Lung (tissue), 17 donors: ENCODE measurements at places on chromosomes 3 and 15. TPM values are rescaled to one million over a fixed set of nuclear protein-coding genes. Genes with fewer than 3 reads are reported as not detected.

UQCRC1 gene
- 188 TPM for total RNA-seq

ERICH6 gene
- total RNA-seq = 0.49 TPM

CORO2B gene
- total RNA-seq = 12.5 TPM

HHLA2 gene
- total RNA-seq = 4.8 TPM

DNA sequence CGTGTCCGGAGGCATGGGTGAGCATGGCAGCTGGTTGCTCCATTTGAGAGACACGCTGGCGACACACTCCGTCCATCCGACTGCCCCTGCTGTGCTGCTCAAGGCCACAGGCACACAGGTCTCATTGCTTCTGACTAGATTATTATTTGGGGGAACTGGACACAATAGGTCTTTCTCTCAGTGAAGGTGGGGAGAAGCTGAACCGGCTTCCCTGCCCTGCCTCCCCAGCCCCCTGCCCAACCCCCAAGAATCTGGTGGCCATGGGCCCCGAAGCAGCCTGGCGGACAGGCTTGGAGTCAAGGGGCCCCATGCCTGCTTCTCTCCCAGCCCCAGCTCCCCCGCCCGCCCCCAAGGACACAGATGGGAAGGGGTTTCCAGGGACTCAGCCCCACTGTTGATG is 49.5 kb downstream of the PGPEP1L start:
- no peak overlapping the region for H3K4me3 ChIP-seq
- DNase-seq = no peak
- H3K27ac ChIP-seq = no peak overlapping the region
- H3K27me3 ChIP-seq = no peaks in the 10 kb centered on the region

DNA sequence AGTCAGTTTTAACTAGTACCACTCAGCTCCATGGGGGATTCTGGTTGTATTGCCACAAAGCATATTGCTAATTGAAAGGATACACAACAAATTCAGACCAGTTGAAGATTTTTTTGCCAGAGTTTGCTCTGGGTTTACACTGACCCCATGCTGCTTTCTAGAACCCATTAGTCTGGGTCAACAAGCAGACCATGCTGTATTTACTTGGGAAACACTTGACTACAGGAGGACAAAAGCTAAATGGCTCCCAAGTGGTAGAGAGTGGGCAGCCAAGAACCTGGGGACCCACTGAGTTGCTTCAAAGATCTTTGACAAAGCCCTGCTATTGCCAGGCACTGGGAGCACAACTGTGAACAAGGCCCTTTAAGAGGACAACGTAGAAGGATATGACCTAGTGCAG is 86.8 kb upstream of the PSMD6 start:
- no peaks in the 10 kb centered on the region for H3K4me1 ChIP-seq
- H3K36me3 ChIP-seq = no peaks in the 10 kb centered on the region
- DNase-seq = no peak
- H3K4me3 ChIP-seq = no peak overlapping the region

DNA sequence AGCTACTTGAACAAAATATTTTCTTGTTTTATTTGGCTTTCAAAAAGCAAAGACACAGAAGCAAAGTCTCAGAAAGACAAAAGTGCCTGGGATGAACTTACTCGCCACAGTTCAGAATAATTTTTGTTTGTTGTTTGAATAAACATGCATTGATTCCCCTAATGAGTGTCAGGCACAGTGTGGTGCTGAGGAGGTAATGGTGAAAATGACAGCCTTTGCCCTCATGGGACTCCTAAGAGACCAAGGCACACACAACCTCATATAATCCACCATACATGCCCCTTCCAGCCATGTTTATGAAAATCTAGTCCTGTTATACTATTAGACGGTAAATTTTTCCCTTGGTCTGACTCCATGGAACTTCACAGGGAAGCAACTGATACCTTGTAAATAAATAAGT is 2.5 kb downstream of the GOLIM4 start:
- no peak for DNase-seq
- H3K4me1 ChIP-seq = peaks cover 33% of the 10 kb centered on the region
- H3K36me3 ChIP-seq = no peaks in the 10 kb centered on the region
- peak overlapping the region; percentile 72 for H3K27ac ChIP-seq

DNA sequence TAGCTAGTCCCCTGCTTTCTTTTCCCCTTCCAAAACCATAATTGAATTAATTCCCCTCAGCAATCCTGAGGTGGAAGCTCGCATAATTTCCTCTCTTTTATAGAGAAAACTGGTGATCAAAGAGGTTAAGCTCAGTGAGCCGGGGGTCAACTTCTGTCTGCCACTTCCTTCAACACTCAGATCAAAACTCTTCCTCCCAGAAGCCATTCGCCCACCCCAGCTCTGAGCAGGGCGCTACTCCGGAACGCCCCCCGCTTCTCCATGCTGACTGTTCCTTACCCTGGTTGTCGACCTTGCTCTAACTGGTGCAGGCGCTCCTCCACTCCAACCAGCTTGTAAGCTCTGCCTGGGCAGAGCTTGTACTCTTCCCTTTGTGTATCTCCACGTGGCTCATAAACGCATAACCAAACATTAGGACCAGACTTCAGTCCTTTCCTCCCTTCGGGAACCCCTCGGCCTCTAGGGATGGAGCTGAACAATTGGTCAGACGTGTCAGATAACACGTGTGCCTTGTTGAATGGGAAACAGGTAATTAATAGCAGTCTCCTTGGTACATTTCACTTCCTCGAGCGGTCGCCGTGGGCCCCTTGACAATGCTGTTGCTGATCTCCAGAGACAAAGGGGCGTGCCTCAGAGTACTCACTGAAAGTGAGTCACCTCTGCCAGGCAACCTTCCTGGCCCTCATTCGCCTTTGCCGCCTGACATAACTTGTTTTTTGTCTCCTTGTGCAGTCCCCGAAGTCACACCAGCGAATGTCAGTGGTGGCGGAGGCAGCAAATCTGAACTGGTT is 71.8 kb downstream of the IL5RA start:
- H3K4me3 ChIP-seq = no peak overlapping the region
- no peak overlapping the region for H3K27ac ChIP-seq
- no peaks in the 10 kb centered on the region for H3K4me1 ChIP-seq
- no peak for DNase-seq
- H3K36me3 ChIP-seq = no peaks in the 10 kb centered on the region
- no peaks in the 10 kb centered on the region for H3K27me3 ChIP-seq

DNA sequence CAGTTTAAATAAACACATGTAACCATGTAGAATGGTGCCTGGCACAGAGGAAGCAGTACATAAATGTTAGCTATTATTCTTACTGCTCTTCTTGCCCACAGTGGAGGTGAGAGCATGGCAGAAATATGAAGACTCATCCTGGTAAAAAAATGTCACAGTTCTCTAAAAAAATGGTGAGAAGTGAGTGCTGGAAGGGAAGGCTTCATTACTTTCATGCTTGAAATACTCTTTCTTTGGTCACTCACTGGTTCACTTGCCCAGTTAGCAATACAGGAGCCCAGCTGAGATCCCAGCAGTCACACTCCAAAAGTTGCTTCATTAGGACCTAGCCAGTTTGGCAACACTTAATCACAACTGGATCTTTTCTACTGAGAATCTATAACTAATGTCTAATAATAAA is 1017.2 kb downstream of the TUSC7 start:
- peak; percentile 44 for DNase-seq
- H3K4me1 ChIP-seq = no peaks in the 10 kb centered on the region
- H3K27me3 ChIP-seq = no peaks in the 10 kb centered on the region
- H3K27ac ChIP-seq = no peak overlapping the region
- no peaks in the 10 kb centered on the region for H3K36me3 ChIP-seq
- no peak overlapping the region for H3K4me3 ChIP-seq

GRCh38 chr15:88498996-88499395 is 31.5 kb downstream of the MRPS11 start:
- H3K4me3 ChIP-seq = no peak overlapping the region
- DNase-seq = no peak
- no peaks in the 10 kb centered on the region for H3K4me1 ChIP-seq

- no peak overlapping the region for H3K4me3 ChIP-seq
- H3K36me3 ChIP-seq = no peaks in the 10 kb centered on the region
- H3K27me3 ChIP-seq = no peaks in the 10 kb centered on the region
- no peak for DNase-seq
- no peak overlapping the region for H3K27ac ChIP-seq
Observed at GRCh38 chr15:67865331-67865730, 25.5 kb upstream of the RNU6-1 start.

GRCh38 chr15:51092480-51093040 is 2.1 kb downstream of the TNFAIP8L3 start:
- H3K4me3 ChIP-seq = no peak overlapping the region
- DNase-seq = no peak
- H3K27ac ChIP-seq = no peak overlapping the region
- H3K36me3 ChIP-seq = no peaks in the 10 kb centered on the region

DNA sequence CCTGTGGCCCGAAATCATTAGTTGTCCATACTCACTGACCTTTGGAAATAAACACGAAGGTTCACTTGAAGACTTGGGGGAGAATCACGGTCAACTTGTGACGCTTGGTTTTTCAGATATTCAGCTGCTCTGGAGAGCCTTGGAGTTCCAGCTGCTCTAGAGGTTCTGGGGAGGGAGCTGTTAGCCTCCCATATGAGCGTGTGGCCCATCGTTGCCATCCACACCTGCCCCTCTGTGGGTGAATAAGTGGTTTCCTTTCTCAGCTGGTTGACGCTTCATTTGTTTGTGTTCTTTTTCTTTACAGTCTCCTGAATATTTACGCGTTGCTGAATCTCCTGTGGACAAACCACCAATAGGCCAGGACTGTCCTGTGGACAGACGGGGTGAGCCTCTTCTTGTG is 35.6 kb downstream of the APBA2 start:
- H3K36me3 ChIP-seq = no peaks in the 10 kb centered on the region
- no peak for DNase-seq
- H3K4me1 ChIP-seq = no peaks in the 10 kb centered on the region
- H3K27ac ChIP-seq = no peak overlapping the region
- H3K4me3 ChIP-seq = no peak overlapping the region

DNA sequence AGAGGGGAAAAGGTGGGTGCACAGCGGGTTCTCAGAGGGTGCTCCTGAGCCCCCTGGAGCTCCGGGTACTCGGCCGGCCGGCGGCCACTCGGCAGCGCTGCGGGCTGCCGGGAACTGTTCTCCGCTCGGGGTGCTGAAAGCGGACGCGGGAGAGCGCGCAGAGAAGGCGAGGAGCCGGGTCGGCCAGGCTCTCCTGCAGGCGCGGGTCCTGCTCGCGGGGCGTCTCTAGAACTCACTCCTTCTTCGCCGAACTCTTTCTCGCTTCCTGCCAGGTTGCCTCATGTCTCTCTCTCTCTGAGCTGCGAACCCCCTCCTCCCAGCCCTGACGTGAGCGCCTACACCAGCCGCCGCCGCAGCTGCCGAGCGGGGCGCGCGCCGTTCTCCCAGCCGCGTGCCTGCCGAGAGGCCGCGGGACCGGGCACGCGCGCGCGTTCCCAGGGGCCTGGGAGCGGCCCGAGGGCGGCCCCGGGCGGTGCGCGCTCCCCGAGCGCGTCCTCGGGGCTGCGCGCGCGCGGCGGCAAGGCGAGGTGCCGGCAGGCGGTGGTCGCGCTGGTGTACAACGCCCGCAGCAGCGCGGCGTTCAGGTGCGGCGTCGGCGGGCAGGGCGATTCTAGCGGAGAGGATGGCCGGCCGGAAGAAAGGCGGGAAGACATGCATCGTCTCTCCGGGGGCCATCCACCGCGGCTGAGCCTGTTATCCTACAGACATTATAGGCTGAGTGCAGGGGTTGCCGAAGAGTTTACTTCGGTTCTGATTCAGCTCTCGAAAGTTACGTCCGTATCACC is at the start of gene PEX5L:
Gene PEX5L (minus strand): TSS at position 267 of the 785 bp plus-strand sequence. CDS start 338 bp downstream, outside the sequence.
- no peaks in the 10 kb centered on the region for H3K36me3 ChIP-seq
- H3K27ac ChIP-seq = no peak within 1 kb of the TSS
- DNase-seq = peak; percentile 75
- H3K4me3 ChIP-seq = no peak within 1 kb of the TSS
- peaks cover 33% of the 10 kb centered on the region for H3K27me3 ChIP-seq
- H3K4me1 ChIP-seq = no peaks in the 10 kb centered on the region

DNA sequence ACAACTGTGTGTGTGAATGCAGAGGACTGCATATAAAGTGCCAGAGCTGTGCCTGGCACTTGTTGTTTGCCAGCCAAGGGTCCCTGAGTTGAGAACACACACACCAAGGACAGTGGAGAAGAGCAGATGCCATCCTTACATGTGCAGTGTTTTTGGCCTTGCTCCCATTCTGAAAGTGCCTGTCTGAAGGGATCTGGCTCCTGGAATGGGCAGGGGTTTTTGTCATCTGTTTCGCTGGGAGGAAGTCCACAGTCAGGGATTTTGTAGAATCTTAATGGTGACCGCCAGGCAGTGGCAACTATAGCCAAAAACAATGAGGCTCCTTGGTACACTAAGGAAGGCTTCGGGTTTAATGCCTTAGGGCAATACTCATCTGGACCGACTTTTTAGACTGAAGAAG is 63.7 kb downstream of the DUT start:
- no peaks in the 10 kb centered on the region for H3K27me3 ChIP-seq
- no peak overlapping the region for H3K27ac ChIP-seq
- H3K36me3 ChIP-seq = no peaks in the 10 kb centered on the region

GRCh38 chr3:190432216-190432615 is 17.5 kb downstream of the TMEM207 start:
- H3K27ac ChIP-seq = no peak overlapping the region
- no peaks in the 10 kb centered on the region for H3K27me3 ChIP-seq
- H3K36me3 ChIP-seq = no peaks in the 10 kb centered on the region
- H3K4me1 ChIP-seq = no peaks in the 10 kb centered on the region

- DNase-seq = no peak
- H3K4me3 ChIP-seq = no peak overlapping the region
- no peak overlapping the region for H3K27ac ChIP-seq
- no peaks in the 10 kb centered on the region for H3K27me3 ChIP-seq
Observed at GRCh38 chr3:120477781-120478180, 27.0 kb upstream of the FSTL1 start.

DNA sequence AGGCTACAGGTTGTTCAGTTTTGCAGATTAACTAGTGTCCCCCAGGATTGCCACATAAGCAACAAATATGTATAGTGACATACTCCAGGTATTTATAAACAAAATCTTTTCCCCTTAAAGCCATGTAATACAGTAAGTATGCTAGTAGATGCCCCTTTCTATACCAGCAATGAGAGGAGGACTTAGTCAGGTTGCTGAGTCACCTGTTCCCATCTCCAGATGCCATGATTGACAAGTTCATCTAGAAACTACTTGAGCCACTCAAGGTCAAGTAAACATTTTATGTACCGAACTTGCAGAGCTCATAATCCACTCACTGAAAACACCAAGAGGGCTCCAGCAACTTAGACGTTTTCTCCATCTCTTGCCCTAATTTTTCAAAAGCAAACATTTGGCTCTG is 18.2 kb downstream of the SLC9A9 start:
- no peaks in the 10 kb centered on the region for H3K4me1 ChIP-seq
- H3K36me3 ChIP-seq = peaks cover 2% of the 10 kb centered on the region
- no peak overlapping the region for H3K27ac ChIP-seq
- H3K4me3 ChIP-seq = no peak overlapping the region
- DNase-seq = no peak
